ENCODE measurements at places on chromosomes 1 and 21.

DNA sequence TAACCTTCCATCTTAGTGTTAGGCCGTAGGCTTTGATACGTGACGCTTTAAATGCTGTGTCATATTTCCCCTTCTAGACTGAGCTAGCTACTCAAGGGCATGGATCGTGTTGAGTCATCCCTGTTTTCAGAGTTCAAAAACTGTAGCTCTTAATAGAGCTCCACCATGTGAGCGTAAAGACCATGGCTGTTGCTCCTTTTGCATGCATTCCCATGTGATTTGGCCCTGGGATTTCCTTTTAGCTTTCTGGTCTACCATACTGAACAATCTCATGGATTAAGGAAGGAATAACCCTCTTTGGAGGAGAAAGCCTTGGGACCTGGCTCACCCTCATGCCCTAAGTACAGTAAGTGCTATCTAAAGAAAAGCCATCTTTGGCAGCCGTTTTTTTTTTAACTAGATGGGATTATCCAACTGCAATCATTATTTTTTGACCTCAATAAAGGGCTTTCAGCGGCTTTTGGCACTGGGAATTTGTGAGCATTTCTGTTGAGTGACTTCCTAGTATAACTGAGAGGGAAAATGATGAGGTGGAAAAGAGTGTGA, 76.6 kb downstream of the PLPP3 start:
- DNase-seq, result no peak

GRCh38 chr1:115112496-115113375, 23.4 kb upstream of the TSPAN2 start:
- DNase-seq, result no peak

GRCh38 chr1:210124736-210125135, 107.9 kb upstream of the SERTAD4 start:
- DNase-seq, result no peak

GRCh38 chr1:163083690-163084089, 14.5 kb downstream of the RGS4 start:
- DNase-seq, result no peak

DNA sequence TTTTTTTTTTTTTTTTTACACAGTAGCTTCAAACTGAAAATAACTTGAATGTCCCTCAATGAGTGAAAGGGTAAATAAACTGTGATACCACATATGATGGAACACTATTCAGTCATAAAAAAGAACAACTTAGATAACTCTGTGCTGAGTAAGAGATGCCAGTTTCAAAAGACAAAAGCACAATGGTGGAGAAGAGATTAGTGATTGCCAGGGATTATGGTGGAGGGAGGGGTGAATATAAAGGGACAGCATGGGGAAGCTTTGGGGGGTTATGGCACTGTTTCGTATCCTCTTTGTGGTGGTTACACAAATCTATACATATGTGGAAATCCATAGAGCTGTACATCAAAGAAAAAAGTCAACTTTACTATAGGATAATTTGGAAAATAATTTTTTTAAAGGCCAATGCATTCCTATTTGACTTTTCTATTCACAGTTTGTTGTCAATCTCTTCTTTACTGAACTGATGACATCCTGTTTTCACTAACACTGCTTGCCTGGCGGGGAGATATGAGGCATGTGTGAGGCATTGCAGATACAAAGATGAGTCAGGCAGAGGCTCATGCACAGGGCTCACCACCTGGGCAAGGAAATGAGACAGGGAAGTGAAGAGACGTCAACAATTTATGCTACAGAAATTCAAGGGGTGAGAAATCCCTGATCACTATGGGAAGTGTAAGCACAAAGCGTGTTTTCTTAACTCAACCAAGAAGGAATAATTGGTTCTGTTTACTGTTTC, 302.7 kb downstream of the DUSP10 start:
- peak; percentile 10 for DNase-seq

DNA sequence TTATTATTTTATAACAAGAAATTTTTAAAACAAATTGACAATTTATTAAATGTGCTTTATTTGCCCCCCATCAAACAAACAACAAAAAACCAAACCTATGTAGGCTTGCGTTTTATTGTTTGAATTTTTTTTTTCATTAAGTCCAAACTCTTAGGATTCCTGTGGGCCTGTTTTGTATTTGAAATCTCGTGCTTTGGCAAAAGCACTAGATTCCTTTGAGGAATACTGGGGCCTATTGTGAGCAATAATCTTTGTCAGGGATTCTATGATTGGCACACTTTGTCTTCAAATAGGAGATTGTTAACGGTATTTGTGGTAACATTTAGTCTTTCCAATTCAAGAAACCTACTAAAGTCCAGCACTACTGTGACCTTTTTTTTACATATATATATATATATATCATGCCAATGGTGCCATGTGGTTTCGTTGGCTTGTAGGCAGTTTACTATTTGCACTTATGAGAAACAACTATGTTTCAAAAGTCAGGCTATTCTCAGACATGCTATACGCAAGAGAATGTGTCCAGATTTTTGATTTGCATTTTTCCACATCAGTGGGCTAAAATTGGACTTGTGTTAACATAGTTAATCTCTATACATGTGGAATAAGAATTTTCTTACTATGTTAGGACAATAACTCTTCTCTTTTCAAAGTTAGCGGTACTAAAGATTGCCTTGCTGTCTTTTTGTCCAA, 70.4 kb upstream of the GREM2 start:
- DNase-seq, result no peak

DNA sequence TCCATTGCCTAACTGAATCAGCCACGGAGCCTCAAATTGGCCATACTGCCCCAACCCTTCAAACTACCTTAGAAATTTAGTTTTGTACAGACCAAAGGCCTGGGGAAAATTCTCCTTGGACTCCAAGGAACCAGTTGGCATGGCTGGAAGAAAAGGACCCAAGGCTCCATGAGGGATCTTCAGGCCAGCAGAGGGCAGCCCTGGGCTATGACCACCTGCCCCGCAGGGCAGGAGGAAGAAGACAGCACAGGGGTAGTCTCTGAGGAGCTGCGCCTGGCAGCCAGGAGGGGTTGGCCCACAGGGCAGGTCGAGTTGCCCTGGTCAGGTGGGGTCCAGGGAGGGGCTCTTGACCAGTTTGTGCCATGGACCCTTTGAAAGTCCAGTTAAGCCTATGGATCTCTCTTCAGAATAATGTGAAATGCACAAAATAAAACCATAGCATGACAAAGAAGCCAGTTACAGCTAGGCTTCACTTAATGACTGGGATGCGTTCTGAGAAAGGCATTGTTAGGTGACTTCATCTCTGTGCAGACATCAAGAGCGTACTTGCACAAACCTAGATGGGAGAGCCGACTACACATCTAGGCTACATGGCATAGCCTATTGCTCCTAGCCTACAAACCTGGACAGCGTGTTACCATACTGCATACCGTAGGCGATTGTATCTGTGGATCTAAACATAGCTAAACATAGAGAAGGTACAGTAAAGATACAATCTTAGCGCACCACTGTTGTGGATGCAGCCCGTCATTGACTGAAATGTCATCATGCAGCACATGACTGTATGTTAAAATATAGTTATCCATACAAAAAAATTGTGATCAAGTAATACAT, 26.1 kb downstream of the CACNA1S start:
- DNase-seq, result no peak

DNA sequence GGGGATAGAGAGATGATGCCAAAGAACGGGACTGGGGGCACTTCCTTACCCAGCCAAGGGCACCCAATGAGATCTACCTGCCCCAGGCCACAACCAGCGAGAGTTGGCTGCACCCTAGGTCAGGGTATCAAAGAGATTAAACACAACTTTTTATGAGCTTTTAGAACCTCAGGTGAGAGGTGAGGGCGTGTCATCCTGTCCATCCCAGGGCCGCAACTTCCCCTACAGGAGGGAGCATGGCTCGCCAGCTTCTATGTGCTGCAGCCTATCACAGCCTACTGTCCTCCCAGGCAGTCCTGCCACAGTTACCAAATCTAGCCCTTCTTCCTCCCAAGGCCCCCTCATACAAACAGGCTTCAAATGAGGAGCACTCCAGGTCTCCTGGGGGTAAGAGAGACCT, 12.9 kb downstream of the TMEM9 start:
- DNase-seq, result no peak

GRCh38 chr21:44370027-44370735, 16.8 kb downstream of the TRPM2 start:
- no peak for DNase-seq

DNA sequence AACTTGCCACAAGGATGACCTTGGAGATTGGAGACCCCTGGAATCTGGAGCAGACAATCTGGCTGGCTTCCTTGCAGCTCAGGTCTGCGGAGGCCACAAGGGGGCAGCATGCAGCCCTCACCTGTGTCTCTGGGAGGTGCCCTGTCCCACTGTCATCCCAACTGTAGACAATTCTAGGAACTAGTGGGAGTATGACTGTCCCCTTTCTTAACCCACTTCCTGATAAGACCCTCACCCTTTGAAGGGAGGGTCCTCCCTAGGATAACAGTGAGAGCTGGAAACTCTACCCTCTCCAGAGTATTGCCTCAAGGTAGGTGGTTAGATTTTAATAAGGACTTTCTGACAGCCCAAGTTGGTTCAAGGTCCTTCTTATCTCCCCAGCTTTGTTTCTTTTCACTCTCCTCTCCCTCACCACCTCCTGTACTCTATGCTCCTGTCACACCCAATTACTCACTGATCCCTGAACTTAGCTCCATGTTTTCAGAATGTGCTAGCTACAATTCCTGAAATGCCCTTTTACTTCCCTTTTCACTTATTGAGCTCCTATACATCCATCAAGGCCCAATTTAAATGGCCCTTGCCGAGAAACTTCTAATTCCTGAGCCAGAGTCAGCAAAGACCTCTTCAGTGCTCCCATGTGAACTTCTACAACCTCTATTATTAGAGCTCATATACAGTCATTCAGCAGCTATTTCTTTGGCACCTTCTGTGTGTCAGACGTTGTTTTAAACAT, 9.2 kb upstream of the KCNQ4 start:
- peak; percentile 54 for DNase-seq

DNA sequence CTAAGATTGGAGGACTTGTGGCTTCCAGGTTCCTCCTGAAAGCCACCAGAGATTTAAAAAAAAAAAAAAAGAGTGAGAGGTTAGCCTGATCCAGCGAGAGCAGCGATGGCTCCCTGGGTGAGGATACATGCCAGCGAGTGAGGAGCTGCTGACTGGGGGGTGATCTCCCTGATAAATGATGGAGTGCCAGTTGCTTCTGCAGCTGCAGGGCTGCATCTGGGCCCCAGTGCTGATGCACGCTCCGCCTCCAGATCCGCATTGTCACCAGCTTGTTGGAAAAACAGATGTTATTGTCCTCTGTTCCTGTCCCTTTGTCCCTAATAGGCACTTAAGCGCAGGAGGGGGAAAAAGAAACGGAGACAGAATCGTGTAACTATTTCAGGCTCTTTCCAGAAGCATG, 28.6 kb downstream of the UBIAD1 start:
- no peak for DNase-seq

DNA sequence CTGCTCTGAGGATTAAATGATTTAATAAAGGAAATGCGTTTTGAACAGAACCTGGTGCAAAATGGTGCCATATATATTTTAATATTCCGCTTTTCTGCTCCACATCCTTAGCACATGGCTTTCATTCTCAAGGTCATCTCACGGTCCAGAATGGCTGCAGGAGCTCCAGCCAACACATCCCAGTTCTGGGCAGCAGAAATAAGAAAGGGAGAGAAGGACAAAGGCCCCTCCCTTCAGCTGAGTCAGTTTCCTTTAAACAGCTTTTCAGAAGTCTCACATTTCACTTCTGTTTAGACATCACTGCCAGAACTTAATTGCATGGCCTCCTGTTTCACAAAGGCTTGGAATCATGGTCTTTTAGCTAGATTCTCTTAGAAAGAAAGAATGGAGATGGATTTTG, 75.2 kb upstream of the LRRN2 start:
- no peak for DNase-seq

GRCh38 chr1:72780212-72780611, 497.9 kb upstream of the NEGR1 start:
- DNase-seq, result no peak

DNA sequence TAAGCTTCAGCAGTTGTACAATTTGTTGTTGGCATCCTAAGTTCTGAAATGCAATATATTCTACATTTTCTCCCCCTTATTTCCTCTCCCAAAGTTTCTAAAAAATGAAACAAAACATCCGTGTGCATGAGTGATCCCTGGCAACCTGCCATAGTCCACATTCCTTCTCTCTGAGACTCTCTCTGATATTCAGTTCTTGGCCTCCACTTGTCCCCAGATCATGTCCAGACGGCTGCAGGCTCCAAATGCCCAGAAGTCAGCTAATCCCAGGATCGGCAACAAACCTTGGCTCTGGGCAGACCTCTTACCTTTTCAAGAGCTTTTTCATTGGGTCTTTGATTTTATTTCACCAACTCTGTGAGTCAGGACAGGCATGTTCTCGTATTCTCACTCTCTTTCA, 187.8 kb downstream of the ETS2 start:
- DNase-seq, result no peak

- DNase-seq, result no peak
These were observed 15.9 kb upstream of the IFNAR1 start for GRCh38 chr21:33308586-33309490.

All from stimulated activated CD8-positive, alpha-beta memory T cell treated with anti-CD3 and anti-CD28 coated beads, Interleukin-7, amount 100 ng/mL, for 1 hour (primary cell).